ENCODE measurements at places on chromosomes 5 and 9.

- DNase-seq: no peak
Observed at GRCh38 chr9:71754151-71754550, 14.2 kb downstream of the CEMIP2 start.

GRCh38 chr5:72599519-72600370 lies 92.5 kb upstream of the ZNF366 start:
- no peak for DNase-seq

DNA sequence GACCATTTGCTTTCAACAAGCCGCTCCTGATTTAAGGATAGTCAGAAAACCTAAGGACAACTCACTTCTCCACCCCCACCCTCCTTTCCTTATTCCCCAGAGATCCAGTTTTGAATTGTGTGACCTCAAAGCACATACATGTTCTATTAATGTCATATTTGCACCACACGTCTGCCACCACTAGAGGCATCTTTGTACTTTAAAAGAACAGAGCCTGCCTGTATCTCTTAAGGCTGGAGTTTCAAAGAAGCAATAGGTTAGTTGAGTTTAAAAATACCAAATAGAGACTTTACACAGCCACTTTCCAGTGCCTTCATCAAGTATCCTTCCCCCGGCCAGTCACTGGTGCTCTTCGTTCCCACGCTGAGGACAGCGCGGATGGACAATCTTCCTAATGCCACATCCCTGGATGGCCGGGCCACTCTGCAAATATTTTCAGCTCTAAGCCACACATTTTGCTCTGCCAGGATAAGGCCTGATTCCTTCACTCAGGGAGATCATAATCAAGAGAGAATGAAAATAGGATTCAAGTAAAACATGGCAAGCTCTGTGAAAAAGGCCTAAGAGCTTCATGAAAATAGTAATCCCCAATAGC lies 146.3 kb downstream of the SNCAIP start:
- no peak for DNase-seq

DNA sequence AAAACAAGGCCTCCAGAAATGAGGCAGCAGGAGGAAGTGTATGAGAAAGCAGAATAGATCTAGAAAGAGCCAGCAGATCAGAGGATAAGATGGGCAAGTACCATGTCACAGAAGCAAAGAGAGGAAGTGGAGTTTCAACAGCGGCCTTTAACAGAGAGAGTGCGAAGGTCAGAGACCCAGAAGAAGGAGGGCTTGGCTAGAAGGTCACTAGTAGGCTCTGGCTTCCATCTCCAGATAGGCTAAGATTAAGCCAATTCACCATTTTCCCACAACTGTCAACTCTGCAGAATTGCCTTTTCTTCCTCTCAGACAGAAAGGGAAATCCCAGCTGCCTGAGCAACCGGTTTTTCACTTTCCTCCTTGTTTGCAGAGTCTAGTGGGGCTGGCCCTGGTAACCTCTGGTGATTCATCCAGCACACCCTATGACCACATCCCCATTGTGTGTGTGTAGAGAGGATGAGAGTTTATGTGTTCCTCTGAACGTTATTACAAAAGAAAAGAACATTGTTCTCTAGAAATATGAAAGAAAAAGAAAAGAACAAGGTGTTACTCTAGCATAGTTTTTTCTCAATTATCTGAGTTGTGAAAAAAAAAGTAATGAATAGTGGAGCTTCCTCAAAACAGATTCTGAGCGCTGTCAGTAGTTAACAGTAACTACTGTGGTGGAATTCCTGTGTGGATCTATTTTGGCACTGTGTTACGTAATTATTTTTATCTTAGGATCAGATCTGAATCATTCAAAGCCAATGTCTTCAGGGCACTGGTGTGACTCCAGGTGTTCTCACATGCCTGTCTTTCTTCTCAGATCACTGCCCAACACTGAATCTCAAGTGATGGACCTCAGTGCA lies 220.4 kb downstream of the ARRDC3 start:
- DNase-seq: peak; percentile 72

GRCh38 chr5:102747386-102748166 lies 7.5 kb upstream of the PAM start:
- no peak for DNase-seq

GRCh38 chr9:16003785-16004184 lies 450.9 kb downstream of the CCDC171 start:
- no peak for DNase-seq

- no peak for DNase-seq
Observed at GRCh38 chr5:81402192-81402930, 8.4 kb upstream of the ACOT12 start.

DNA sequence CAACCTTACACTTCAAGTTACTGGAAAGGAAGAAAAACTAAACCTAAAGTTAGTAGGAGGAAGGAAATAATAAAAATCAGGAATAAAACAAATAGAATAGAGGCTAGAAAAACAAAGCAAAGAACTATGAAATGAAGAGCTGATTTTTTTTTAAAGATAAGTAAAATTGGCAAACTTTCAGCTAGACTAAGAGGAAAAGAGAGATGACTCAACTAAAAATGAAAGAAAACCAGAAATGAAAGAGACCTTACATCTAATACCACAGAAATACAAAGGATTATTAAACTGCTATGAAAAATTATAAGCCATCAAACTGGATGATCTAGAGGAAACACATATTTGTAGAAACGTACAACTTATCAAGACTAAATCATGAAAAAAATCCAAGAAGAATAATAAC lies 60.0 kb downstream of the PRRC1 start:
- DNase-seq: no peak

- DNase-seq: no peak
Observed at GRCh38 chr5:122473138-122473843, 161.3 kb downstream of the SNCAIP start.

- no peak for DNase-seq
Observed at GRCh38 chr5:110634475-110634874, 92.0 kb downstream of the TMEM232 start.

DNA sequence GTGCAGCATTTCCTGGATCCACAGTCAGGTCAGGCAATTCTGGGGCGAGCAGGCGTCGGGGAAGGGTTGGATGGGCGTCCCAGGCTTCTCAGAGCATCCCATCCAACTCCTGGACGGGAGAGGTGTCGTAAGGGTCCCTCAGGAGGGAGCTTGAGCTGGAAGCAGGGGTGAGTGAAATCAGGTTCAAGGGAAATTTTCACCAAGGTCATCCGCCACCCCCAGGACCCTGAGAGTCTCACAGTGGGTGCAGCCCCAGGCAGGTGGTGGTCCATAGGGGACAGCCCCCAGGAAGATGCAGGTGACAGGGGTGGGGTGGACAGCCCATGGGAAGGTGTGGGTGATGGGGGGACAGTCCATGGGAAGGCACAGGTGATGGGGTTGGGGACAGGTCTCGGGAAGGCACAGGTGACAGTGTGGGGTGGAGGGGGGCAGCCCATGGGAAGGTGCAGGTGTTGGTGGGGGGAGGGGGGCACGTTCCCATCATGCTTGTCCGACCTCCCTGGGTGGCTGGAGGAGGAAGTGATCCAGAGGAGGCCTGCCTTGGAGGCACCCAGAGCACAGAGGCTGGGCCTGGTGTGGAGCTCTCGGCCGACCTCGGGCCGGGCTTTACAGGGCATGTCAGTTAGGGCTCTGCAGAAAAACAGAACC lies 48.9 kb downstream of the AHRR start:
- peak; percentile 14 for DNase-seq

DNA sequence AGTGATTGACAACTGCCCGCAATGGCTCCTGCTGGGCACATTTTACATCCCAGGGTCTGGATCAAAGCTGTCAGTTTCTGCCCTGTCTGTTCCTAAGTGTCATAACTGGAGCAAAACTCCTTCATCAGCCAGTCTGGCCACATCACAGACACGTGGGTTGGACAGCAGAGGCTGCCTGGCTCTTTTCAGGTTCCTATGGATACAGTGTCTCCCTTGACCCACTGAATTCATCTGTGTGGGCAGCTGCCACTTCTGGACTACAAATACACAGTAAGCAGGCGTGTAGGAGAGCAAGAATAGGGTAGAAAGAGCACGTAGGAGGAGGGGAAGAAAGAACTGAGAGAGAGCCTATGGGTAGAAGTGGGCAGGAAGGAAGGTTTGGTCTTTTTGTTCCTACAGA lies 238.0 kb downstream of the ENC1 start:
- no peak for DNase-seq

DNA sequence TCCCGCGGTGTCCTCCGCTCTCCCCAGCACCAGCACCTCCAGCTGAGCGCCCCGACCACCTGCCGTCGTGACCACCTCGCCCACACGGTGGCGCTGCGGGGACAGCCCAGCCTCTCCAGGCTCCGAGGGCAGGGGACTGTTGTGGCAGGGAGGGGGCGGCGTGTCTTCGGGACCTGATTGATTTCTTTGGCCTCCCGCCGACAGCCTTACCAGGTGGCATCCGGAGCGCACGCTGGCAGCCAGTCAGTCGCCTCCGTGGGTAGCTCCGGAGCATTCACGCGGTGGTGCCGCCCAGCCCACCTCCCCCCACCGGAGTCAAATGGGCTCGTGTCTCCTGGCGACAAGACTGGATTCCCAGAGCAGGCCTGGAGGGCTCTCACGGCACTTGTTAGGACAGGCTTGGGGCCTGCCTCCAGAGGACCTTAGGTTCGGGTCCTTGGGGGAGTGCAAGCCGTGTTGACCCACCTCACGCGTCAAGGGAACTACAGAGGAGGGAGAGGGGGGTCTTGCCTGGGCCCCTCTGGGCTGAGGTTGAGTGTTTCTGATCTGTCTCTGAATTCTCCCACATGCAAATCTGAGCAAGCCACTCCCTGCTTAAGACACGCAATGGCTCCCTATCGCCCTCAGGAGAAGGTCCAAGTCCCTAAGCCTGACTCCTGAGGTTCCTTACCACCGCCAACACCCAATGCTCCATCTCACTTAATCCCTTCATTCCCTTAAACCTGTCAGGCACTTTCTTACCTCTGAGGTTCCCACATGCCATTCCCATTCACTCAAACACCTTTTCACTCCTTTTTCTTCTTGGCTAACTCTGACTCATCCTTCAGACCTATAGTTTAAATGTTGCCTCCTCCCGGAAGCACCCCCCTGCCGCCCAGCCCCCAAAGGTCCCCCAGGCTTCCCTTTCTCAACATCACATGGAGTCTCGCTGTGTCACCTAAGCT lies 51.2 kb upstream of the GGTA1 start:
- DNase-seq: peak; percentile 73

- no peak for DNase-seq
Observed at GRCh38 chr5:73960426-73960825, 334.4 kb downstream of the ARHGEF28 start.

GRCh38 chr5:15373151-15373550 lies 126.8 kb upstream of the FBXL7 start:
- no peak for DNase-seq

- DNase-seq: no peak
Observed at GRCh38 chr5:9343146-9343850, 202.6 kb downstream of the SEMA5A start.

DNA sequence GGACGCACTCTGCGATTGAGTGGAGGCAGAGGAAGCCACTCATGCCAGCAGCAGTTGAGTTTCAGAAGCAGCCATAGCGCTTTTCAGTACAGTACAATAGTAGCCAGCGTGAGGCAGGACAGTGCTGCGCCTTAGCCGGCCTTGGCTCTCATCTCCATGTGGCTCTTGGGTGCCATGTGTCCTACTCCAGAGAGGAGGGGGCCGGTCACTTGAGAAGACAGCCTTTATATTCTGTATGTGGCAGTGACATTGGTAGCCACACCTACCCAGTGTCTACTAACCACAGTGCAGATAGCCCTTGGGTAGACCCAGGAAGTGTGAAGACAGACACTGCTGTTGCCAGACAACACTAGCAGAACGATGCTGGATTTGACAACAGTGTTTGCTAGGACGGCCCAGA lies 42.3 kb downstream of the FAM78A start:
- DNase-seq: peak; percentile 41

DNA sequence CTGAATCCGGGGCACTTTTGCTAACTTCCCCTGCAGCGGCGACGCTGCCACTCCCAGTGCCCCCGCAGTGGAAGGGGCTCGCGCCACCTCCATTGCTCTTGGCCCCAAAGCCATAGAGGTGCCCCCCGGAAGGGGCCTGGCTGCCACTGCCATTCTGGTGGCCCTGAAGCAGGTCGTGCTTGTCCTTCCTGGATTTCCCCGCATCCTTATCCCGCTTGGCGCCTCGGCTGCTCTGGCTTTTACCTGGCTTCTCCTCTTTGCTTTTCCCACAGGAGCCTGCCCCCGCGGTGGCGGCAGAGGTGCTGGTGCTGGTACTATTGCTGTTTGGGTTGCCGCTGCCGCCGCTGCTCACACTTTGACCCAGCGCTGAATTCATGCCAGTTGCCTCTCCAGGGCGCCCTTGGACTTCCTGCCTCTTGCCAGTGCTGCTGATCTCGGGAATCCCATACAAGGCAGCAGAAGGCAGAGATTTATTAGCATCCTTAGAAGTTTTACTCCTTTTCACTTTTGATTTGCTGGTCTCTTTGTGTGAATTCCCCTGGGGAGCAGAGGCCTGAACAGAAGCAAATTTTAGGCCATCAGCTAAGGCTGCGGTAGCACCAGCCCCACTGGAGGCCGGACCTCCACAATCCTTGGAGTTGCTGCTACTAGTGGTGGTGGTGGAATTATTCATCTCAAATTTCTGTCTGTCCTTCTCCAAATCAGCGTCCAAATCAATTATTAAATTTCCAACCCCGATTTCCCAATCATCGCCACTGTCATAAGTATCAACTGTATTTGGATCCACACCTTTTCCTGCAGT lies 2.1 kb downstream of the ZNF608 start:
- DNase-seq: no peak

- no peak for DNase-seq
Observed at GRCh38 chr5:150142959-150143349, 12.7 kb downstream of the PDGFRB start.

- DNase-seq: no peak
Observed at GRCh38 chr9:121637713-121638220, 13.7 kb upstream of the DAB2IP start.

- no peak for DNase-seq
Observed at GRCh38 chr9:79616013-79616412, 44.2 kb downstream of the TLE4 start.

- no peak for DNase-seq
Observed at GRCh38 chr5:36733183-36733582, 126.8 kb downstream of the SLC1A3 start.

DNA sequence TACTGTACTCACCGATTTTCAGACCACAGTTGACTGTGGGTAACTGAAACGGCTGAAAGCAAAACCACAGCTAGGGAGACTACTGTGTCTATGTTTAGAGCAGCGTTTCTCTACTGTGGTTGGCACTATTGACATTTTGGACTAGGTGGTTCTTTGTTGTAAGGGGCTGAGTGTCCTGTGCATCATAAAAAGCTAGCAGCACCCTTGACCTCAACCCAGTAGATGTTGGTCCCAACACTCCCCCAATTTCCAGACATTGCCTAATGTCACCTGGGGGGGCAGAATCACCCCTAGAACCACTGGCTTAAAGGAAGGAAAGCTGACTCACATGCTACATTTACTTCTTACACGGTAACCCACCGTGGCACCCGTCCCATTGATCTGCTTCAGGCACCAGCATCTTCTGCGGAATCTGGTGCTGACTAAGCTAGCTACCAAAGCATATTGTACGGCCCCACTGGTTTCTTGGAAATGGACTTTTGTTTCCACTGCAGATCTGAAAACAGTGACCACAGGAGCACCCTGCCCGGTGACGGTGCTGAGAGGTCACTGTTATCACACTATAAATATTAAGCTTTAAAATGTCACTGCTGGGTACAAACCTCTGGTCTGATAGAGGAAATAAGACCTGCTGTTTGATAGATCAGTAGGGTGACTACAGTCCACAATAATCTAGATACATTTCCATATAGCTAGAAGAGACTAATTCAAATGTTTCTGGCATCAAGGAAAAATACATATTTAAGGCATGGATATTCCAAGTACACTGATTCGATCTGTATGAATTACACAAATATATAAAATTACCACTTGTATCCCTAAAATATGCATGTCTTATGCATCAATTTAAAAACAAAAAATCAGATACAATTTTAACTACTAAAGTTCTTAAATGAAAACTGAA lies 151.4 kb downstream of the HSD17B3 start:
- DNase-seq: peak; percentile 67

Data from activated CD4-positive, alpha-beta memory T cell treated with anti-CD3 and anti-CD28 coated beads, Interleukin-2, amount 10 ng/mL, durations not matched to agents 7 days and 5 days (primary cell).